Activated effector memory CD4-positive, alpha-beta T cell treated with Interleukin-2 at 50 U/mL for 16 hours (primary cell): ENCODE measurements at places on chromosomes 4 and X.
A peak's percentile ranks its signal among the peaks of the same experiment; 100 is the strongest.

DNA sequence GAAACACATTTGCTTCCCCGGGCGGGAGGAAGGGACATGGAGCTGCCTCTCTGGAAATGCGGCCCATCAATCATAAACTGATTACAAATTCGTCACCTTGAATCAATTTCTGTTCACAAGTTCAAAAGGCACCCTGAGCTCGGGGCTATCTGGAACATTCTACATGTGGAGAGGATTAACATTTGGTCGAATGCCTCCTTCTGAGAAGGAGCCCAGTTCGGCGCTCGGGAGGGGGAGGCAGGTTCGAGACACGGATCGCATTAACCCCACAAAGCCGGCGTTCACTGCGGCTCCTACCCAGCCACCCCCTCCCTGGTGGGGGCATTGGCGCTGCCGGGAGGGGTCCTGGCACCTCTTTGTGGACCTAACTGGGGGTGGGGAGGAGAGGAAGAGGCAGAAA lies 108.0 kb downstream of the CPZ start:
- no peak for DNase-seq

DNA sequence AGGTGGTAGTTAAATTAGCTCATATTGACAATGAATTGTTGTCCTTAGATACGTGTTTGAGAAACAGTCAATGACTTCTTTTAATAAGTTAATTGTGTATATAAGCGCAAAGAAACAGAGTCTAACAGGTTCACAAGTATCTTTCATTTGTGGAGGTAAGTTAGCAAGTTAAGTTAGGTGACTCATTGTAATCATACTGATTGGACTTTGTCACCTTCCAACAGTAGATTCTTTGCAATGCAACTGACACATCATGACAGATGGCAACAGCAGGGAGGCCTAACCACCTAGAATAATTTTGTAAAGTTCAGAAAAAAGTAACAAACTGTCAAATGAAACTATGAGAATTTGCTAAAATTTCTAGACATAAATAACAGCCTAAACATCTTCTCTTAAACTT lies 207.6 kb upstream of the PITX2 start:
- DNase-seq = no peak

GRCh38 chr4:898869-899555 lies 33.1 kb downstream of the GAK start:
- DNase-seq = no peak

DNA sequence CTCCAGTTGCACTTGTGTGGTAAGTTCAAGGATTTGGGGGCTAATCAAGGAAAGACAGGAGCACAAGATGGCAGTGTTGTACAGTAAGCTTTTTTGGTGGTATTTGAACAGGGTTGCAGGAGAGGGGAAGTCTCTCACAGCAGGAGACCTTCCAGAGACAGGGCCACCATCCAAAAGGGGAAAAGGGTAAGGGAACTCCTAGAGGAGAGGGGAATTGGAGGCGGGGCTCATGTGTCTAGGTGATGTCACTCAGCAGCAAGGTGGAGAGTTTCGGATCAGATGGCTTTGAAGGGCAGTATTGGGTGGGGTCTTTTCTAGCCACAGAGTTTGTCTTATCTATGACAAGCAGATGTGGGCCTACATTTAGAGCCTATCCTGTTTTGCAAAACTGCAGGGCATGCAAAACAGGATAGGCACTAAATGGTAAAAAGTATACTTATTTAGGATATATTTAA lies 13.4 kb upstream of the RNF175 start:
- no peak for DNase-seq

DNA sequence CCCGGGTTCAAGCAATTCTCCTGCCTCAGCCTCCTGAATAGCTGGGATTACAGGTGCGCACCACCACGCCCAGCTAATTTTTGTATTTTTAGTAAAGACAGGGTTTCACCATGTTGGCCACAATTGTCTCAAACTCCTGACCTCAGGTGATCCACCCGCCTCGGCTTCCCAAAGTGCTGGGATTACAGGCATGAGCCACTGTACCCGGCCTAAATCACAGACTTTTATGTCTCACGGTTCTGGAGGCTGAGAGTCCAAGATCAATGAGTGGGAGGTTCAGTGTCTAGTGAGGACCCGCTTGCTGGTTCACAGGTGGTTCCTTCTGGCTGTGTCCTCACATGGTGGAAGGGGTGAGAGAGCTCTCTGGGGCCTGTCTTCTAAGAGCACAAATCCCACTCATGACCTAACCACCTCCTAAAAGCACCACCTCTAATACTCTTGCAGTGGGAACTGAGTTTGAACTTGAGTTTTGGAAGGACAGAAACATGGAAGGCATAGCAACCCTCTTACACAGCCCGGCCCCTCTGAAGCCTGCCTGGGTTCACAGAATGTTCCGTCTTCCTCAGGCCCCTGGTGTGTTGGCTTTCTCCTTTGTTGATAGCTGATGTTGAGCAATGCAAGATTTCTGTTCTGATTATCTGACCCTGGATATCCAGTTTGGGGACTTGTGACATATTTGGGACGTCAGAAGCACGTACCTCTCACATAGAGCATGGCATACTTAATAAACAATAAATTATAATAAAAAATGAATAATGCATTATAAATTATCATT lies 1.9 kb upstream of the AKAP17A start:
- DNase-seq = no peak

GRCh38 chrX:12890467-12890866 lies 16.0 kb upstream of the TLR8 start:
- DNase-seq = no peak

DNA sequence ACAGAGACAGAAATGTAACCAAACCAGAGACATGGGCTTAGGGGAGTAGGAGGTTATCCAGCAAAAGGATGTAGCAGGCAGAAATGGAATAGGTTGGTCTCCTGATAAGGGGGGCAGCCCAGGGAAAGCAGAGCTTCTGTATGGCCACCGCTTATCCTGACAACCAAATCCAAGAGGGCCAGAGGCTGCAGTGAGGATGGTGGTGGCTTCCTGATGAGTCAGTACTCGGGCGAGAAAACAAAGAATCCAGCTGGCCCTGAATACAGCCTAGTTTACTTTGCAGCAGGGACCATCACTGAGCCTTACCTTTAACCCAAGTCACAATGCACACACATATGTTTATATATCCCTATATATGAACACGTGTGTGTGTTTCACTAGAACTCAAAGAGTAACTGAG lies 129.7 kb upstream of the FTHL17 start:
- no peak for DNase-seq

- no peak for DNase-seq
Observed at GRCh38 chr4:82069883-82070638, 303.7 kb downstream of the HNRNPD start.

GRCh38 chr4:70903291-70903603 lies 1.1 kb downstream of the MOB1B start:
- DNase-seq = no peak

- DNase-seq = peak; percentile 9
Observed at GRCh38 chrX:119008110-119008744, 33.8 kb downstream of the LONRF3 start.

GRCh38 chr4:112852601-112853000 lies 196.9 kb upstream of the ANK2 start:
- no peak for DNase-seq

GRCh38 chr4:183758758-183759447 lies 99.8 kb downstream of the TRAPPC11 start:
- DNase-seq = no peak

- DNase-seq = no peak
Observed at GRCh38 chrX:152988536-152989291, 5.2 kb downstream of the PNMA5 start.

- no peak for DNase-seq
Observed at GRCh38 chrX:77389891-77390290, 57.3 kb upstream of the FGF16 start.

- no peak for DNase-seq
Observed at GRCh38 chrX:136658151-136658550, 10.2 kb downstream of the CD40LG start.

DNA sequence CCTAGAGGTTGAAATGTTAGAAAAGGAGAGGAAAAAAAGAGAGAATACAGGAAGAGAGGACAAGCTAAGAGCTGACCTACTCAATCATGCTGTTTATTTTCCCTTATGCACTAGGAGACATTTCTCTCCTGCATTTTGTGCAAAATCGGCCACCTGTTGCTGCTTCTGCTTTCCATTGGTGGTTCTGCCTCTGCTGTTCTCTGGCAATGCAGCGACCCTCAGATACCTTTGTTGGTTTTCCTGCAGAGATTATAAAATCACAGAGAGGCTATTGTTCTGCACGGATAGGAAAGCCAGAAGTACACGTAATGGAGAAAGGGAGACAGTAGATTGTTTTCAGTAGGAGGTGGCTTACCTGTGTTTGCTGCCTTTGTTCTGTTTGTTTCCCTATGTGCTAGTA lies 108.9 kb downstream of the UNC5C start:
- no peak for DNase-seq

DNA sequence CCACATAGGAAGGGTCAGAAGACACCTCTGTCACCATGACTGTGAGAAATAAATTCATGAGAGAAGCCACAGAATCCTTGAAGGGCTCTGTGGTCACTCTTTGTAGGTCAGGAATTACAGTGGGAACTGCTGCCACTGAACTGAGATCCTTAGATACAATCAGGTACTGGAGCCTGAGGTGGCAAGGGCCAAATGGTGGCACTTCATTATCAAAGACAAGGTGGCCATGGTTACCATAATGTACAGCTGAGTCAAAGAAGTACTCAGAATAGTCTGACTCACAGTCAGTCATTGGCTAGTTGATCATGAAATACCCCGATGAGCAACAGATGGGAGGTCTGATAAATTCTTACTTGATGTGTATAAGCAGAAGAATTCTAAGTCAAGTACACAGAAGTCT lies 131.9 kb downstream of the RTL3 start:
- no peak for DNase-seq

DNA sequence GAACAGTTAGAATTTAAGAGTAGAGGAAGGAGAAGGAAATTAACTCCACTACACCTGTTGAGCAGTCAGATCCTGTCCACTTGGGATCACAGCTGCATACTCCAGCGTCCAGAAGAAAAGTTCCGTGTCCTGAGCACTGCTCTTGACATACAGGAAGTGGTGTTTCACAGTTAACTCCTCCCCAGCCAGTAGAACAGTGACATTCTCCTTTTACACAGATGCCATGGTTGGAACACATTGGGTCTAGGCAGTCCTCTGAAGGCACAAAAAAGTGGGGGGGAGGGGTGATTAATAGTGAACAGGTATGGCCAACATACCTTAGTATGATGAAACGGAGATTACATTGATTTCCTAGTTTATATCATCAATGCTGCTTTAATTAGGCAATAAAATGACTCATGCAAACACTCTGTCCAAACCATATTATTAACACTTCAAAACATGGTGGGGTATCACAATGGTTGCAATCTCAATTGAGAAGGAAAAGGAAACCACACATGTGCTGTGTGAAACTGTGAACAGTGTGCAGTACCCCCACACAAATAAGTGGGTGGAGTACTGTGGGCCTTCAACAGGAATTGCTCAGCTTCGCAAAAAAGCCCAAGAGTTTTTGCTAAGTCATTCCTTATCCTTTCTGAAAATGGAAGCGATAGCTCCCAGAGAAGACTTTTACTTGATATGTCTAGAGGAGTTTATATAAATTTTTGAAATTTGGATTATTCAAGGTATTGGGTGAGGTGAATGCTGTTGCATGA lies 295.6 kb downstream of the SH2D1A start:
- no peak for DNase-seq

DNA sequence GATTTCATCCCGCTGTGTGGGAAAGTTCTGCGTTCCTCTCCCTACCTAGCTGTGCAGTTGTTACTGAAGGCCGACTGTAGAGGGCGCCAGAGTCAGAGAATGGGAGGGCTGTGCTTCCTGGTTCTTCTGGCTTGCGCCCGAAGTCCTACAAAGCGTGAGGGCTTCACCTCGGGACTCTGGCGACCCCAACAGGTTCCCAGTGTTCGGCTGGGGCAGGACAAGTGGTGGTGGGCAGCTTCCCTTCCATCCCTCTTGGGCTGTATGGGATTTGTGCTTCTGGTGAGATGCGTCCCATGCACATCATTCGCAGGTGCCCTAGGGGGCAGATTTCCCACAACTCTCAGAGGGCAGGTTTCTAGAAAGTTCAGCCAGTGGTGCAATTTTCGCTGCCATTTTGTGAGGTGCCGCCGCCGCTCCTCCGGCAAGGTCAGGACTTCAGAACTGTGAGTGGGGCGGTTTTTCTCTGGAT lies 27.3 kb downstream of the CT45A1 start:
- DNase-seq = no peak
